ENCODE measurements at places on chromosomes 4 and X. TPM values are rescaled to one million over a fixed set of nuclear protein-coding genes. Genes with fewer than 3 reads are reported as not detected.

Gene STK32B
- 2.9 TPM for total RNA-seq

Gene BMX
- 0.57 TPM for total RNA-seq

Gene SORCS2
- total RNA-seq: 2.7 TPM

Gene TMEM271
- 0.05 TPM for total RNA-seq

Gene IQCM
- not detected for total RNA-seq

Gene BRCC3
- 11.8 TPM for total RNA-seq

Gene FAM53A
- total RNA-seq: 1.0 TPM

Gene F8A2
- not detected for total RNA-seq

Gene IQSEC2
- total RNA-seq: 2.3 TPM

Gene ITIH6
- total RNA-seq: not detected

Gene SPANXA1
- 0.09 TPM for total RNA-seq

Gene ADGRA3
- 11.2 TPM for total RNA-seq

Gene IL9R
- 6.9 TPM for total RNA-seq

Gene PCDH10
- total RNA-seq: 1.7 TPM

Gene CPLX1
- 3.5 TPM for total RNA-seq

Gene ADH1B
- total RNA-seq: 0.76 TPM

Gene BTC
- total RNA-seq: 0.42 TPM

Gene MAGEA9B
- total RNA-seq: not detected

Gene GALNT7
- 81.1 TPM for total RNA-seq

Gene HSD17B13
- total RNA-seq: 0.14 TPM

Gene NCAPG
- 60.5 TPM for total RNA-seq

Gene ASB9
- 4.9 TPM for total RNA-seq

Gene SPON2
- total RNA-seq: 5.3 TPM

Gene GCNA
- total RNA-seq: 2.8 TPM

Gene HOPX
- 5.9 TPM for total RNA-seq

Gene ZNF732
- total RNA-seq: 0.42 TPM

Gene TIMM8A
- total RNA-seq: 4.4 TPM

Gene KIAA1210
- 0.09 TPM for total RNA-seq

Gene EDNRA
- total RNA-seq: 10.1 TPM

Gene ZFP92
- 0.19 TPM for total RNA-seq

Gene FHIP1A
- 3.6 TPM for total RNA-seq

Gene CXXC4
- total RNA-seq: 1.2 TPM

Gene ZNF157
- total RNA-seq: 0.57 TPM

Gene LRIT3
- 0.09 TPM for total RNA-seq

Gene MID1
- total RNA-seq: 1.4 TPM

Gene TRPC5OS
- total RNA-seq: 0.09 TPM

Gene GRK4
- 2.3 TPM for total RNA-seq

Gene LRP2BP
- 0.71 TPM for total RNA-seq

Gene ASMT
- 0.05 TPM for total RNA-seq

Gene AP1AR
- 17.6 TPM for total RNA-seq

Gene AWAT1
- total RNA-seq: 0.05 TPM

Gene WDR13
- total RNA-seq: 41.9 TPM

Gene HSPA4L
- total RNA-seq: 4.2 TPM

Gene IRAK1
- total RNA-seq: 33.9 TPM

Gene IGSF1
- total RNA-seq: 0.94 TPM

Gene SPANXA2
- total RNA-seq: 0.09 TPM

Gene MAML3
- 4.3 TPM for total RNA-seq

Gene CACNA1F
- 0.61 TPM for total RNA-seq

Gene GAGE1
- not detected for total RNA-seq

Gene FAM9B
- 0.05 TPM for total RNA-seq

Gene GRID2
- total RNA-seq: 0.09 TPM

Gene SLC6A14
- 0.09 TPM for total RNA-seq

Gene TRIM60
- not detected for total RNA-seq

Data from thymus (tissue), 14 donors.